ENCODE measurements at places on chromosomes 2 and 18.

- no peak for DNase-seq
Measured at GRCh38 chr2:109538546-109538945, 75.2 kb downstream of the SEPTIN10 start.

DNA sequence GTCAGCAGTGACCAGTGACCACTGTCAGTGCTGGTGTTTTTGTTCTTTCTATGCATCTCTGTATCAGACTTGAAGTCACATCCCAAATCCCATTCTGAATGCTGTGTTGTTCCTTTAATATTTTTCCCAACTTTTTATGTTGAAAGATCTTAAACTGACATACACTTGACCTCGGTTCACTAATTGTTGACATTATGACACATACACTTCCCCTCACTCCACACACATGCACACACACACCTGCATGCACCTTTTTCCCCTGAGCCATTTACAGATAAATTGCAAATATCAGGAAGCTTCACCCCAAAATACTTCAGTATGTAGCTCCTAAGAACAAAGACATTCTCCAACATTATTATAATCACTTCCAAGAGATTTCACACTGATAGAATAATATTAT lies 62.4 kb downstream of the CFAP221 start:
- DNase-seq, result no peak

- DNase-seq, result no peak
Measured at GRCh38 chr18:825891-826585, 14.0 kb upstream of the YES1 start.

DNA sequence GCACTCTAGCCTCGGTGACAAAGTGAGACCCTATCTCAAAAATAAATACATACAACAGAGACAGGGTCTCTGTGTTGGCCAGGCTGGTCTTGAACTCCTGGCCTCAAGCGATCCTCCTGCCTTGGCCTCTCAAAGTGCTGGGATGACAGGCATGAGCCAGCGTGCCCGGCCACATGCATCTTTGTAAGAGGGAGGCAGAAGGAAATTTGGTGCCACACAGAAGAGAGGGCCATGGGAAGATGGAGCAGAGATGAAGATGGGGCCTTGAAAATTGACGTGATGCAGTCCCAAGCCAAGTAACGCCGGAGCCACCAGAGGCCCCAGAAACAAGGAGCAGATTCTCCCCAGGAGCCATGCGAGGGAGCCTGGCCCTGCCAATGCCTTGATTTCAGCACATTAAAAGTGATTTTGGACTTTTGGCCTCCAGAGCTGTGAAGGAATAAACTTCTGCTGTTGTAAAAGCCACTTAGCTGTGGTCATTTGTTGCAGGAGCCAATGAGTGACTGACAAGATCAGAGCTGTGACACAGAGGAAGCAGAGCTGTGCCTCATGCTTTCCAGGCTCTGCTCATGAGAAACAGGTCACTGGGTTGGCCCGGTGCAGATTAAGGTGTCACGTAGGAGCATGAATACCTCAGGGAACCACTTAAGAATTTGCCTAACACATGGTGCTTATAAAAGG lies 2.7 kb upstream of the SLC66A2 start:
- no peak for DNase-seq

DNA sequence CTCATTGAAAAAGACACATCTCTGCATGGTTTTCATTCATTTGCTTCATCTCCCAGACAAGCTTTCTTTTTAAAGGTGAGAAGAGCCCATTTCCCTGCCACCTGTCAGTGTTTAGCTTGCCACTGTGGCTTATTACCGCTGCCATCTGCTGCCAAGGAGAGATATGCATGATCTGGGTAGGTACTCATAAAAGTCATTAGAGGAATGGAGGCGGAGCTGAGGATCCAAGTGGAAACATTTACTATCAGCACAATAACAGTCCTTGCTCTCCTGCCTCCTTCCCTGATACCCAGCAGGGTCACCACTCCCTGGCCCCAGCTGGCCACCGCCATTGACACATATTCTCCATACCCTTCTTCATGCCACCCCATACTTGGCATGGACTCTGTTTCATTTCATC lies 390.4 kb downstream of the TSN start:
- DNase-seq, result no peak

DNA sequence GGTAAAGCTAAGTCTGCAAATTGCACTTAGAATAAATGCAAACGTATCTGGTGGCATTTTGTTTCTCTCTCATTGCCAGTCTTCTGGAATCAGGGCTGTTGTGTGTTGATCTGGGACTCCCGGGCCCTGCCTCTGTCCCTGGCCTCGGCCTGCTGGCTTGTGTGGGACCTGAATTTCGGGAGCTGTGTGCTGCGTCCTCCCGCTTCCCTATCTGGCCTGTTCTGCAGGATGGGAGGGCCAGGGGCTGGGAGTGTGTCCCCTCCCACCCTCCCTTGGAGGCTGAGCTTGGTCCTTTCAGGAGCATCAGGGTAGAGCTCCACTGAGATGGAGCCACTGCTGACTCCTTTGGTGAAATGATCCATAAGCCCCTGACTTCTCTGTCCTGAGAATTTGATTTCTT lies 118.5 kb downstream of the ACKR3 start:
- DNase-seq, result no peak

- no peak for DNase-seq
Measured at GRCh38 chr2:96662360-96662759, 19.8 kb downstream of the FER1L5 start.

DNA sequence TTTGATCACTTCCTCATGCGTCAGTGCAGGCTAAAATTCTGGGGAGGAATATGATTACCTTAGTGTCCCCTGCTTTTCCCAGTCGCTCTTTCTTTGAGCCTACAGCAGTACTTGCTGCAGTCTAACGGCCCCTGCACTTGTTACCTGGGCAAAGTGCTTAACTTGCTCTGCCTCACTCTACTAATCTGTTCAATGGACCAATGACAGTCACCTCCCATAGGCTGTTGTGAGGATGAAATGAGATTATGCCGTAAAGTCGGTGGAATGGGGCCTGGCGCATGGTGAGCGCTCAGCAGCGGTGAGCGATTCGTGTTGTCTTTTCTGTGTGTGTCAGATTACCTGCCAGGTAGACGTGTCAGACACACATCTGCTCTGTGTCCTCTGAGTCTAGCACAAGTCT lies 5.3 kb downstream of the TNS1 start:
- no peak for DNase-seq

GRCh38 chr2:203682688-203683130 lies 23.7 kb upstream of the CD28 start:
- peak; percentile 29 for DNase-seq

- peak; percentile 29 for DNase-seq
Measured at GRCh38 chr2:166375195-166375735, 479 bp downstream of the SCN9A start.

DNA sequence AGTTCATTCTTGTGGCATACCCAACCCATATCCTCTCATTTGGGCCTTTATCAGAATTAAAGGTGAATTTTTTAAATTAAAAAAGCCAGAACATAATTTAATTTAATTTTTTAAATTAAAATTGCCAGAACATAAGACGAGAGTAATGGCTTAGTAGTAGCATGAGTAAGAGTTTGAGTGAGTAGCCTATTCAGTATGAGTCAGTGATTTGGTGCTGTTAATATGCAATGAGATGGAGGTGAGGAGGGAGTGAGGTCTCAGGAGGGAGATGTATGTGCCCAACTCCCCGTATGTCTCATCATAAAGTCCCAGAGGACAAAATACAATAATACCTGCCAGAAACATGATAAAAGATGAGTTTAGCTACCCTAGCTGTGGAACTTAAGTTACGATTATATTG lies 115.3 kb upstream of the THOC1 start:
- no peak for DNase-seq

Measured in GM03348 (cell line).